ENCODE measurements at places on chromosomes 2 and 18.

DNA sequence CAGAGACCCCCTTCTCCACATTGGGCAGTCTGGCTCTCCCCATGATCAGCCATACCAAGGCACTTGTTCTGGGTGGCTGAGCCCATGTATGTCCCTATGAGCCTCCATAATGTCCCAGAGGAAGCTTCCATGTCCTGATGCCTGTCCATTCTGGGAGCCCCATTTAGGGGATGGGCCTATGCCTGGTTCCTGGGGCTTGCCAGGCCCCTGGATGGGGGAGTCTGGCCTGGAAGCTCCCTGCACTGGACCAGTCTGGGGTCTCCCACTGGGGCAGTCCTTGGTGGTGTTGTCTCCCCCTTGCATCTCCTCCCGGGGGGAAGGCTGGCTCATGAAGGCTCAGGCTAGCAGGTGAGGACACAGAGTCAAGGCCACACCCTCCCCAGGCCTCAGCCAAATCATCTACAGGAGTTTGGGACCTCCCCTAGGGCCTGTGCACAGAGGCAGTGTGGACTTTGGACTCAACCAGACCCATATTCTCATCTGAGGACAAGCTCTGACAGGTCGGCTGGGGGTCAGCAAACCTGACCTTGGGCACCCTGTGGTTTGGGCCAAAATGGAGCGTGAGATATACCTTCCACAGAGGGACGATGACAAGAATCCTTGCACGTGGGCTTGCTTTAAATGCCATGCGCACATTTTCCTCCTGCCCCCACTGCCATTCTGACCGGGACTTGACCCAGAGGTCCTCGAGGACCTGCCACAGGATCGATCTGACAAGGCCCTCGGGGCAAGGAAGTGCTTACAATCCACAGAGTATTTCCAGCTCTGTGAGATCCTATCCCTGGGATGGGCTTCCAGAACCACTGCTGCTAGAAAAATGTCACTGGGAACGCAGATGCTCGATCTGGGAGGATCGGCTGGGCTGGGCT lies 38.8 kb downstream of the INHBB start:
- no peak for DNase-seq

DNA sequence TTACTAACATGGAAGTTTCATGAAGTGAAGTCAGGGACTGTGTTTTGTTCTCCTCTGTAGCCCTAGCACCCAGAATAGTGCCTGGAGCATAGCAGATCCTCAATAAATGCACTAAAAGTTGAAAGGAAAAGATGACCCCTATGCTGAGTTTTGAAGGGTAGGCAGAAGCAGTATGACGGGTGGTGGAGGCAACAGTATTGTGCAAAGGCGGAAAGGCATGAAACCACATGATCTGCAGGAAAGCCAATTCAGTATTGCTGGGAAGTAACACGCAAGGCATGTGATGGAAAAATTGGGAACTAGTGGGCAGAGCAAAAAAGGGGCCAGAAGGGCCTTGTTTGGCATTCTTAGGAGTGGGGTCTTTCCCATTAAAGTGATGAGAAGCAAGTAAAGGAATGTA lies 23.1 kb downstream of the DTNB start:
- DNase-seq: no peak

GRCh38 chr2:28137221-28137620 lies 246.7 kb downstream of the BABAM2 start:
- DNase-seq: no peak

- no peak for DNase-seq
Measured at GRCh38 chr18:40686836-40687235, 1268.2 kb upstream of the PIK3C3 start.

DNA sequence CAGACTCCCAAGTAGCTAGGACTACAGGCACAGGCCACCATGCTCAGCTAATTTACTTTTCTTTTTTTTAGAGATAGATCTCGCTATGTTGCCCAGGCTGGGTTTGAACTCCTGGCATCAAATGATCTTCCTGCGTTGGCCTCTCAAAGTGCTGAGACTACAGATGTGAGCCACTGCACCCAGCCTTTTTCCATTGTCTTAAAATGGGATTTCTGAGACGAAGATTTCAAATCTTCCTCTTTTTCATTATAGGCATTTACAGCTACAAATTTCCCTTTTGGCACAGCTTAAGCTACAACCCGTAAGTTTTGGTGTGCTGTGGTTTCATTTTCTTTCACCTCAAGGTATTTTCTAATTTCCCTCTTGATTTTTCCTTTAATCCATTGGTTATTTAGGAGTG lies 8.6 kb downstream of the GNLY start:
- DNase-seq: no peak

DNA sequence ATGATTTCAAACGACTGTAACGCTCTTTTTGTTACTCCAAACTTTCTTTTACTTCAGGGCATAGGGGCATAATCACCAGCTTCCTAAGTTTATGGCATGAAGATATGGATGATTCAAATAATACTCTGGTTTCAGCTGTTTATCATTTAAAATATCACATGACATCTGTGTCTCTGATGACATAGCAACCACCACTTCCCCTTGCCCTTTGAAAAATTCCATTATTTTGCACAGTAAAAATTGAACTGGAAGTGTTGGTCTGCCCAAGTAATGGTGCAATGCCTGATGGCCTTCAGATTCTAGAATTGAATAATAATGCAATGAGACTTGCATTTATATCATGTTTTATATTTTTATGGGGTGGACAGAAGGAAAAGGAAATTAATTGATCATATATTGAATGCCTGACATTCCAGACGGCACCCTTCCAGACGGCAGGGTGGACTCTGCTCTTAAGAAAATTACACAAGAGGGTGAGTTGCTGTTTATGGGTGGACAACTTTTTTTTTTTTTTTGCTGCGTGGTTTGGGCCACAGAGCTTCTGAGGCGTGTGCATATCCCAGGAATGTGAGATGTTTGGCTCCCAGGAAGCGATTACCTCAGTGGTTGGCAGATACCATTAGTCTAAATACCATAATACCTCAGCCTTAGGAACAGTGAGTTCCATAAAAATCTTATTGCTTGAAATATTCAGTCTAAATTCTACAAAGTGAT lies 101.7 kb upstream of the ZNF521 start:
- DNase-seq: no peak

- DNase-seq: no peak
Measured at GRCh38 chr2:30323499-30323898, 92.2 kb downstream of the LBH start.

DNA sequence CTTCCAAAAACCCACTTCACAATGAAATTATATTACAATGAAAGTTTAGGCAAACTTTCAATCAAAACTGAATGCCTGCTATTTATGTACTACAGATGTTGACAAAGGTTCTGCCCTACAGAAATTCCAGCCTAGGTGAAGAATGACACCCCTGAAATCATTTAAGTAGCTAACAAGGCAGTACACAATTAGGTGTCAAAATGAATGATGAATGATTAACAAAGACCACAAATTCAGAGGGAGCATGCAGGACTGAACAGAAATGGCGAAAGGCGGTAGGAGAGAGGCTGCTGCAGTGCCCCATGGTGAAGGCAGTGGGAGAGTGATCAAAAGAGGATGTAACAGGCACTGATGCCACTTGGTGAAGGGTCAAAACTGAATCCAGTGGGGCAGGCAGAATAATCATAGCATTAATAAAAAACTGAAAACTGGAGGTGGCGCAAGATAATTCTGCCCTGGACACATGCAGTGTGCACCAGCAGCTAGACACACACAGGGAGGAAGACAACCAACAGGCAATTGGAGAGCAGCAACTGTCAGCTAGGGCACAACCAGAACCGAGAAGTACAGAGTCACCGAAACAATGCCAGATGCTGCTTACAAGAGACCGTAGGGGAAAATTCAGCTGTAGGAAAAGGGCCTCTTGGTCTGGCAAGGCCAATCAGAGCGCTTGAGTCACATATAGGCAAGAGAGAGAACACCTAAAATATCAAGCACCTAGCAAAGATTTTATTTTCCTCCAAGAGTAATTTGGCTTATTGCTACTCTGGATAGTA lies 4.5 kb downstream of the TMEM131 start:
- DNase-seq: no peak

DNA sequence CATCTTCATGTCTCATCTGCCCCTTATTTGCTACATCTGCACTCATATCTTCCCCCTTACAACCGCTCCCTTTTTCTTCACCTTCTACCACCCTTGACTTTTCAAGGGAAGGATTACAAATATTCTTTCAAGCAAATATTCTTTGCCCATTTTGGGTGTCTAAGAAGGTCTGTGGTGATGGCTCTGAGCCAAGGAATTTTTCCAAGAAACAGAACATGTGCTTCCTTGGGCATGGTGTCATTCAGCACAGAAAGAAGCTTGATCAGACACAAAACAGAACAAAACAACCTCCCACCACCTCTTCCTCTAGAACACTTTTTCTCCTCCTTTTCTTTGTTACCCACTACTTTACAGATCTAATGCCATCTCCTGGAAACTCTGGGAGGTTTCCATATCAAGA lies 313.7 kb downstream of the SATB2 start:
- DNase-seq: no peak

- DNase-seq: no peak
Measured at GRCh38 chr2:30702694-30703093, 104.6 kb downstream of the CAPN13 start.

DNA sequence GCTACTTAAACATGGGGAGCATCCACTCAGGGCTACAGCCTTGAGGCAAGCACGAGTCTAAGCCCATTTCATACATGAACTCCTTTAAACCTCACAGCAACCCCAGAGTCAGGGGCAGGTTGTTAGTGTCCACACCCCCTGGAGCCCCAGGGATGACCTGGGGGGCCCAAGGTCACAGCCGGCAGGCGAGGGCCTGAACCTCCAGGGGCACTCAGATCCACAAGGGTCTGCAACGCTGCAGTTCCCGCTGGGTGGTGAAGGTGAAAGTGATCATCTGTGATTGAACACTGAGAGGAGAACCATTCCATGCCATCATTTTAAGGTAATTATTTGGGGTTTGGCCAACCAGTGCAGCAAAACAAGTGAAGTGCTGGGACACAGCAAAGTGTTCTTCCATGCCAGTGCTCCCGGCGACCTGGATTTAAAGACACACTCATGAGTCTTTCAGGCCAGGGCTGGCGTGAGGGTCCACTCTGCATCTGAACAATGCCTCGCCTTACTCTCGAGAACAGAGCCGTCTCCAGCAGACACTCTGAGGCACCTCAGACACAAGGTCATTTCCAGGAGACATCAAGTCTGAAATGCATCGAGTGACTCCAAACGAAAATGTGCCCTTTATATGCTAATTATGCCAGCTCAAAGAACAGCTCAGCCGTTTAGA lies 61.6 kb upstream of the SNTG2 start:
- DNase-seq: no peak

DNA sequence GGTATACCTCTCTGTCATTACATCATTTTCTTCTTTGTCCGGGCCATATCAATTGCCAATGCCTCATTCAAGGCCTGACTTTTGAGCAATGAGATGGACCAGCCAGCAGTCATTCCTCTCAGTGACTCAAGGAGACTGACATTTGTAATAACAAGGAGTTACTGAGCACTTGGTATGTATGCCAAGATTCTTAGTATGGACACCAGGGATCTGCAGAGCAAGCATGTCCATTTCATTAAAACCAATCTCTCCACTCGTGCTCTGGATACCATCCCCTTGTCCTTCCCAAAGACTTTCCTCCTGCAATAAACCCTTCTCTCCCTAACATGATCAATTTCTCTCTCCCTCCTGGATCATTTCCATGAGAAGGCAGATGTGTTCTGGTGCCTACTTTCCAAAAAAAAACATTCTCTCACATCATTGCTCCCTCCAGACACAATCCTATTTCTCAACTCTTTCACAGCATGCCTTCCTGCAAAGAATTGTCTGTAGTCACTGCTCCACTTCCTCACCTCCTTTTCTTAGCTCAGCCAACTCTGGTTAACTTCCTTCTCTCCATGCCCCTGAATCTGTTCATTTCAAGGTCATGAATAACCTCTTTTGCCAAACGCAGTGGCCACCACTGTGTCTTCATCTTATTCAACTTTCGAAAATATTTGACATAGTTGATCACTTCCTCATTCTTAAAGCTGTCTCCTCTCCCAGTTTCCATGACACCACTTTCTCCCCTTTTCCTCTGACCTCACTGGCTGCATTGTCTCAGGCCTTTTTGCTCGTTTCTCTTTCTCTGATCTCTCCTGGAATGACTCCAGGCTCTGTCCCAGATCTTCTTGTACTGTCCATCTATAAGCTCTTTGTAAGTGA lies 102.8 kb upstream of the CYP1B1 start:
- no peak for DNase-seq

DNA sequence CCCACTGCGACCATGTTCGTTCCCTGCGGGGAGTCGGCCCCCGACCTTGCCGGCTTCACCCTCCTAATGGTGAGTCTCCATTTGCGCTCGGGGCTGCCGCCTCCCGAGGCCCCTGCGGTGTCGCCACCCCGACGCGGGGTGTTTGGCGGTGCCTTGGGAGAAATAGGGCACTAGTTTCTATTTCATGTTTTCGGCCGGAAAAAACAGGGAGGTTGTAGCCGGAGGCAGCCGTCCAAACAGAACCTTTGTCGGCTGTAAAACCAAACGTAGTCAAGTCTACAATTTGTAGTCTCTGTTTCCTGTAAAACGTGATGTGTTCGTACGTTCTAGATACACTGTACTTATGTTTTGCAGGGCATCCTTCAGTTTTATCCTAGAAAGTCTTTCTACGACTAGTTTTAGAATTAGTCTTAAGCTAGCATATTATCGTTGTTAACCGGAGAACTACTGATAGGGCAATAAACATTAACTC lies 290 bp downstream of the PSMG2 start:
- no peak for DNase-seq

GRCh38 chr2:75608684-75609333 lies 37.8 kb upstream of the MRPL19 start:
- peak; percentile 6 for DNase-seq

DNA sequence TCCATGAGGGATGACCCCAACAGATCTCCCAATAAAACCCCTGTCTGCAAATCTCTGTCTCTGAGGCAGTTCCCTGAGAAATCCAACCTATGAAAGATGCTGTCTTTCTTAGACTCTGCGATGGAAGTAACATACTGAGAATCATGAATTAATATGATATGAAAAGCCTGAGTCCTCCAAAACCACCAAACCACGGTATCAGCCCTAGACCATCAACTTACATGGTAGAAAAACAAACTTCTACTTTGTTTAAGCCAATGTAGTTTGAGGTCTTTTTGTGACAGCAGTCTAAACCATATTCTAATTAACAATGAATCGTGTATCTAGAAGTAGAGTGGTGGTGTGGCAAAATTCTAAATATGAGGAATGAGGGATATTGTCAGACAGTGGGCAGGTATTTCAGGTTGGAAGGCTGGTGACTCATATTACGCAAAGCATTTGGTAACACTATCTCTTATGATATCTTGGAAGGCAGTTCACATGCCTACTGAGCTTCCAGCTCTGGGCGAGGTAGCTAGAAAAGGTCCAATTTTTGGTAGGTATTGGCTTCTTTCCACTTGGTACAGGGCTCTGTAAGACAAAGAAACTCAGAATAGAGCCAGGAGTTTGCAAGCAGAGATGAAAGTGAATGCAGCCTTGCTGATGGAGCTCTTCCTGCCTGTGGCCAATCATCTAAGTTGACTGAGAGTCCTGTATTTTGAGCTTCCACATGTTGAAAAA lies 215.8 kb downstream of the ZFP36L2 start:
- no peak for DNase-seq

- no peak for DNase-seq
Measured at GRCh38 chr2:9613291-9613690, 17.5 kb downstream of the YWHAQ start.
